ENCODE measurements at places on chromosomes 6 and 20.

GRCh38 chr6:31908791-31909190, 6.9 kb upstream of the ZBTB12 start:
- no peak overlapping the region for H3K27ac ChIP-seq
- DNase-seq = no peak
- no peaks in the 10 kb centered on the region for H3K36me3 ChIP-seq
- peaks cover 5% of the 10 kb centered on the region for H3K4me1 ChIP-seq
- no peaks in the 10 kb centered on the region for H3K27me3 ChIP-seq
- no peak overlapping the region for H3K4me3 ChIP-seq

DNA sequence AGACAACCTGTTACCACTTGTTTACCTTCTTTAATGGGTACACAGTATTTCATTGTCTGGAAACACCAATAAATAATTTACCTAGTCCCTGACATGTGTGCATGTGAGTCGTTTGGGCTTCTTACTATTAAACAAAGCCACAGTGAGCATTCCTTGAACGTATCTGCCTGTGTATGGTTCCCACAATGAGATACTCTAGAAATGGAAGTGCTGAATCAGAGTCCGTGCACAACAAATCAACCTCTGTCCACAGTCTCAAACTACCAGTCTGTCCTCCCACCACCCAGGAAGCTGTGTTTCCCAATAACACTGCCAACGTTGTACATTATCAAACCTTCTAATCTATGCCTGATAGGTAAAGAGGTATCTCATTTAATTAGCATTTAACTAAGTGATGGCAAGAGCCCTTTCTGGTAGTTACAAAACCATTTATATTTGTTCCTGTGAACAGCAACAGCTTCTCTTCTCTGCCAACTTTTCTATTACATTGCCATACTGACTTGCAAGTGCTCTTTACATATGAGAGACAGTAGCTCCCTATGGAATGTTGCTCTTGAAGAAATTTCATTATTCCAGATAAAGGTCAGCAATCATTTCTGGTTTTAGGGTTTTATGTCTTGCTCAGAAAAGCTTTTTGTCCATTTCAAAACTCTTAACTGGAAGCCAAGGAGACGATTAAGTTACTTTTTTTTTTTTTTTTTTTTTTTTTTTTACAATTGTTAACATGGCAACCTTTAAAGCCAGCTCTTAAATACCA, 14.7 kb downstream of the JAG1 start:
- no peaks in the 10 kb centered on the region for H3K27me3 ChIP-seq
- H3K36me3 ChIP-seq = no peaks in the 10 kb centered on the region

- H3K27ac ChIP-seq = no peak overlapping the region
- DNase-seq = no peak
- H3K27me3 ChIP-seq = peaks cover 36% of the 10 kb centered on the region
- H3K4me3 ChIP-seq = no peak overlapping the region
- no peaks in the 10 kb centered on the region for H3K36me3 ChIP-seq
These were observed 104.4 kb downstream of the TOX2 start for GRCh38 chr20:44018942-44019637.

GRCh38 chr6:36246506-36247268, 23.2 kb upstream of the PNPLA1 start:
- H3K36me3 ChIP-seq = no peaks in the 10 kb centered on the region
- H3K4me1 ChIP-seq = peaks cover 19% of the 10 kb centered on the region
- no peak overlapping the region for H3K4me3 ChIP-seq
- H3K27me3 ChIP-seq = no peaks in the 10 kb centered on the region

DNA sequence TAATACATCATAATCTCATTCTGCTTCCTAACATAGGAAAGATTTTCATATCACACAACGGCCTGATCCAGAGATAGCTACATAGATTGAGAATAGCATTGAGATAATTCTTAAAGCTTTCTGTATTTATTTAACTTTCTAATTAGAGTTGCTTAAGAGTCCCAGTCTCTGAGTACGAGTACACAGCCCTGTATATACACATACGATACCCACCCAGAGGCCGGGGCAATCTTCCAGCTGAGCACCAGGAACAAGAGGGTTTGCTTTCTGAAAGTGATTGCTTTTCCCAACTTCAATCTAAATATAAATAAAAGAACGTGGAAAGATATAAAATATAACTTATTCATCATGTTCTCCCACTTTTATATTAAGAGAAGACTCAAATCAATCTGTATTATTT, 313.8 kb downstream of the COL12A1 start:
- H3K4me1 ChIP-seq = no peaks in the 10 kb centered on the region
- no peaks in the 10 kb centered on the region for H3K27me3 ChIP-seq
- DNase-seq = no peak
- H3K27ac ChIP-seq = no peak overlapping the region
- H3K4me3 ChIP-seq = no peak overlapping the region

DNA sequence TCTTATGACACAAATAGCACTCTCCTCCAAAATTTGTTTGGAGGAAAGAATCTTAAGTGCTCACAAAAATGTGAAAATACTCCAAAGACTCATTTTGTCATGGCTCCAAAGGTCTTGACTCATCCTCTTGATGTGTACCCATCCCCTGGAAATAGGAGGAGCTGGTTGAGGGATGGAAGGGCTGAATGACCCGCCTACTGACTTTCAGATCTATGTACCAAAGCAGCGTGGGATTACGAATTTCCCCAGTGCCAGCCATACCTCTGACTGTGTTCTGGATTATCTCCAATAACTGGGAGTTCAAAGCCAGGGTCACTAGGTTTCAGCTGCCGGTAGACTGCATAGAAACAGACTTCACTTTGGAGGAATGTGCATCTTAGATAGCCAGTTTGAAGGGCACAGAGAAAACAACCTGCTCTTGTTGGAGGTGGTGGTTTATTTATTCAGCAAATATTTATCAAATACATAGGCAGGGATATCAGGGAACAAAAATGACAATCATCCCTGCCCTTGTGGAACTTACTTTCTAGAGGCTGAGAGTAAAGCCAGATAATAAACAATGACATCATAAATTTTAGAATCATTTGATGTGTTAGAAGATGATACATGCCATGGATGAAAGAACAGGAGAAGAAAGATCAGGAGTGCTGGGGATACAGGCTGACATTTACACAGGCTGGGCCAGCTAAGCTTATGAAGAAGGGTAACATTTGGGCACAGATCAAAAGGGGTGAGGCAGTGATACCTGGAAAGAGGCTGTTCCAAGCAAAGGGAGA, 246.6 kb downstream of the TBXT start:
- H3K4me3 ChIP-seq = no peak overlapping the region
- H3K36me3 ChIP-seq = no peaks in the 10 kb centered on the region
- H3K4me1 ChIP-seq = no peaks in the 10 kb centered on the region

DNA sequence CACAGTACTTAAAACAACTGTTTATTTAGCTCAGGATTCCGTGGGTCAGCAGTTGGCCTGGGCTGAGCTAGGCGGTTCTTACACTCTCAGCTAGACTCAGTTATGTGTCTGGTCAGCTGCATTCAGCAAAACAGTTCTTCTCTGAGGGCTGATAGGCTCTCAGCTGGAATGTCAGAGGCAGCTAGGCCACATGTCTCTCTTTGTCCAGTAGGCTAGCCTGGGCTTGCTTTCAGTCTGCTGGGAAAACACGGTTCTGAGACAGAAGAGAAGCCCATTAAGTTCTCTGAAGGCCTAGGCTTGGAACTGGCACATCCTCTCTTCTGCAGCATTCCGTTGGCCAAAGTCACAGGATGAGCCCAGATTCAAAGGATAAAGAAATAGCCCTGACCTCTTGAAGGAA, 65.6 kb downstream of the TULP4 start:
- no peaks in the 10 kb centered on the region for H3K27me3 ChIP-seq
- no peak for DNase-seq
- H3K4me1 ChIP-seq = no peaks in the 10 kb centered on the region
- H3K36me3 ChIP-seq = no peaks in the 10 kb centered on the region

- H3K36me3 ChIP-seq = peaks cover 83% of the 10 kb centered on the region
- no peak overlapping the region for H3K27ac ChIP-seq
- no peaks in the 10 kb centered on the region for H3K27me3 ChIP-seq
- no peak overlapping the region for H3K4me3 ChIP-seq
These were observed 10.6 kb downstream of the MTCH1 start for GRCh38 chr6:36975231-36976006.

DNA sequence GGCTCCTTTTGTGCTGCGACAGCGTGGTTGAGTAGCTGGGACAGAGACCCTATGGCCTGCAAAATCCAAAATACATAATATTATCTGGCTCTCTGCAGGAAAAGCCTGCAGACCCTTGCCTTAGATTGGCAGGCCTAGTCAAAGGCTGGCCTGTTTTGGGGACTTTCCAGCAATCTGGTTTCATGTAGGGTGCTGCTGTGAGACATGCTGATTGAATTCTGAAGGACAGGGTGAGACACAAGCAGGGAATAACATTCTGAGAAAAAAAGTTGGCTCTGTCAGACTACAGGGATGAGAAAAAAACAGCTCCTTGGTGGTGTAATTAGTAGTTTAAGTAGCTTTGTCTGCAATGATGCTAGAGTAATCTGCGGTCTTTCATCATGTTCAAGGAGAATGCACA, 402.7 kb upstream of the AGPAT4 start:
- no peaks in the 10 kb centered on the region for H3K4me1 ChIP-seq
- DNase-seq = no peak
- H3K4me3 ChIP-seq = no peak overlapping the region
- H3K36me3 ChIP-seq = no peaks in the 10 kb centered on the region
- H3K27me3 ChIP-seq = no peaks in the 10 kb centered on the region

DNA sequence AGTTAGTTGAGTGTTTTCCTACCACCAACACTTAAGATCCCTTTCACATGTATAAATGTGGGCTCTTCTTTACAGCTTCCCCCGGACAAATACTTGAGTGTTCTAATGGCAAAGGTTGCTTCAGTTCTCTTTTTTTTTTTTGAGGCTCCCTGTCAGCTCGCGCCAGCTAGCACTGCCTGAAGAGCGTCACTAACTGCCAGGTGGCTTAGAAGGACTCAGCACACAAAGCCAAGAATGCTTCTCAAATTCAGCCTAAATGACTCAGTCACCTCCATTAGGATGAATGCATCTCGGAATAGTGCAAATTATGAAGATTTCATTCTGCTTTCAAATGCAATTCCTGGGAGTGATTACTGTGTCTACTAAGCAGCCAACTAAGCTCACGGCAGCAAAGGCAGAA, 150.7 kb upstream of the BTBD3 start:
- H3K27ac ChIP-seq = no peak overlapping the region
- no peaks in the 10 kb centered on the region for H3K4me1 ChIP-seq
- no peaks in the 10 kb centered on the region for H3K27me3 ChIP-seq
- no peak overlapping the region for H3K4me3 ChIP-seq
- H3K36me3 ChIP-seq = no peaks in the 10 kb centered on the region
- DNase-seq = no peak

GRCh38 chr6:167107787-167108186, 15.1 kb upstream of the CCR6 start:
- peaks cover 24% of the 10 kb centered on the region for H3K4me1 ChIP-seq
- H3K4me3 ChIP-seq = no peak overlapping the region
- H3K27ac ChIP-seq = no peak overlapping the region
- H3K36me3 ChIP-seq = no peaks in the 10 kb centered on the region
- no peak for DNase-seq
- H3K27me3 ChIP-seq = no peaks in the 10 kb centered on the region

DNA sequence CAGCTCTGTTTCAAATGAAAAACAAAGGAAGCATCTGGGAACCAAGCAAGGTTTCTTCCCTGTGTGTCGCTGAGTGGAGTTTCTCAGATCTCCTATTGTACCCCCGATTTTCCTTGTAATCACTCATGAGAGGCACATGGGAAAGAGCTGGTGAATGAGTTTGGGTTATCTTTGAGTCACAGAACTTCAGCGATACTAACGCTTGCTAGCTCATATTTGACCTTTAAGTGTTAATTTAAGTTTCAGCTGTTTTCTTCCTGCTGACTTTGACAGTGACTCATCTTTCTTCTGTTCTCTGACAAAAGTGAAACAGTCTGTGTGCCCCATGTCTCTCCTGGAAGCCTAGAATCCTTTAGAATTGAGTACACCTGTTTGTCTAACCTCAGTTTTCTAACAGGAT, 261.1 kb upstream of the RGS17 start:
- no peak overlapping the region for H3K4me3 ChIP-seq
- no peaks in the 10 kb centered on the region for H3K4me1 ChIP-seq
- H3K36me3 ChIP-seq = no peaks in the 10 kb centered on the region

GRCh38 chr6:338815-339262, 46.6 kb downstream of the DUSP22 start:
- H3K4me3 ChIP-seq = no peak overlapping the region
- H3K27me3 ChIP-seq = no peaks in the 10 kb centered on the region

DNA sequence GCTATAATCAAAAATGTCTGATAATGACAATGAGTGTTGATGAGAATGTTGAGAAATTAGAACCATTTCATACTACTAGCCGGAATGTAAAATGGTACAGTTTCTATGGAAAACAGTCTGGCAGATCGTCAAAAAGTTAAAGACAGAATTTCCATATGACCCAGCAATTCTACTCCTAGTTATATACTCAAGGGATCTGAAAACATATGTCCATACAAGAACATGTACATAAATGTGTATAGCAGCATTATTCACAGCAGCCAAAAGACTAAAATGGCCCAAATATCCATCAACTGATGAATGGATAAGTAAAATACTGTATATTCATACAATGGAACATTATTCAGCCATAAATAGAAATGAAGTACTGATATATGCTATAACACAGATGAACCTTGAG, 236.2 kb downstream of the BTBD9 start:
- H3K27me3 ChIP-seq = no peaks in the 10 kb centered on the region
- H3K4me3 ChIP-seq = no peak overlapping the region
- no peaks in the 10 kb centered on the region for H3K36me3 ChIP-seq
- no peak overlapping the region for H3K27ac ChIP-seq
- H3K4me1 ChIP-seq = no peaks in the 10 kb centered on the region
- DNase-seq = no peak

GRCh38 chr6:140540743-140541142, 1166.3 kb upstream of the CITED2 start:
- no peak overlapping the region for H3K27ac ChIP-seq
- H3K4me3 ChIP-seq = no peak overlapping the region
- no peak for DNase-seq

GRCh38 chr6:7249946-7250643, 62.9 kb downstream of the SSR1 start:
- no peaks in the 10 kb centered on the region for H3K27me3 ChIP-seq
- H3K4me1 ChIP-seq = no peaks in the 10 kb centered on the region
- no peak overlapping the region for H3K4me3 ChIP-seq
- H3K36me3 ChIP-seq = peaks cover 36% of the 10 kb centered on the region
- H3K27ac ChIP-seq = no peak overlapping the region

DNA sequence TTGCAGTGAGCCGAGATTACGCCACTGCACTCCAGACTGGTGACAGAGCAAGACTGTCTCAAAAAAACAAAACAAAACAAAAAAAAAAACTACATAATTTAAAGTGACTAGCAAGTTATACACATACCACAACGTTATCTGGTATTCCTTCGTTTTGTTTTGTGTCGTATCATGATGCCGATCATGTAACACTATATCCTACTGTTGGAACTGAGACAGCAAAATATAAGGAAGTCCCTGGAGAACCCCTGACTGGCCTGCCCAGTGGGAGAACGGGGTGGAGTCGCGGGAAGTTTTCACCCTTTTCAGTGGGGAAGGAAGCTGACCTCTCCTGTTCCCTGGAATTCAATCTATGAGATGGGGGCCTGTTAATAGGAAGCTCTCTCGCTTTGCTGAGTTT, 15.1 kb downstream of the SOX4 start:
- no peaks in the 10 kb centered on the region for H3K36me3 ChIP-seq
- H3K4me3 ChIP-seq = no peak overlapping the region
- no peak overlapping the region for H3K27ac ChIP-seq
- no peak for DNase-seq
- peaks cover 2% of the 10 kb centered on the region for H3K4me1 ChIP-seq
